GM03348 (cell line): ENCODE measurements at places on chromosomes 4 and X.

- no peak for DNase-seq
These were observed 466 bp downstream of the DLG3 start for GRCh38 chrX:70444946-70445656.

- no peak for DNase-seq
These were observed 15.1 kb upstream of the TAB3 start for GRCh38 chrX:30904186-30904585.

- peak; percentile 60 for DNase-seq
These were observed 471 bp upstream of the PLAC8 start for GRCh38 chr4:83115000-83115399.

DNA sequence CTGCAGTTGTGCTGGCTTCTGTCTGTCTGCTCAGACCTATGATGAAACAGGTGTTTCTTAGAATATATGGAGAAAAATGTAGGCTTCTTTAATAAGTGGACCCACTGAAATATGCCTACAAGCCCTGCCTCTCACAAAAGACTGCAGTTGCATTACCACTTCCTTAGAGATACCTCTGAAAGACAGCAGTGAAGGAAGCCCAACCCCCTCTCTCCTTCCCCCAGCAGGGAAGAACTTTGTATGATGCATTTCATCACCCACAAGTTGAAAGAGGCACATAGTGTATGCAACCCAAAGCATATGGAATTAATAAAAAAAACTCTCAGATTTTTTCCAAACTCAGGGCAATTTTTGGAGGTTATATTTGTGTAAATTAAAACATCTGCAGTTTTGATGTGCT, 916.7 kb downstream of the TECRL start:
- no peak for DNase-seq

DNA sequence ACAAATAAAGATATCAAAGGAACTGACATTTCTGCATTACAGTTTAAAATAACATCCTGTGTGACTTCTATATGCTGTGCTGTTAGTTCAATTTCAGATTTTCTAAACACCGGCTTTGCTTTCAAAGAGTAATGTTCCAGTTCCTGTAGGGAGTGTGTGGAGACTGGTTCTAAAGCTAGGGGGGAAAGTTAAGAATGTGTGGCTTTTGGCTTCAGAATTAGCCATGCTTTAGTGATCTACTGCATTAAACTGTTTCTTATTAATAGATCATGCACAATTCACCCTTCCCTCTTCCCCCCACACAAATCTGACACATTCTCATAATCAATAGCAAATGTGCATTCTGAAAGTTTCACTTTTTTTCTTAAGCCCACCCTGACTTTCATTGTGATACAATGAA, 32.0 kb upstream of the DKK2 start:
- DNase-seq, result no peak

DNA sequence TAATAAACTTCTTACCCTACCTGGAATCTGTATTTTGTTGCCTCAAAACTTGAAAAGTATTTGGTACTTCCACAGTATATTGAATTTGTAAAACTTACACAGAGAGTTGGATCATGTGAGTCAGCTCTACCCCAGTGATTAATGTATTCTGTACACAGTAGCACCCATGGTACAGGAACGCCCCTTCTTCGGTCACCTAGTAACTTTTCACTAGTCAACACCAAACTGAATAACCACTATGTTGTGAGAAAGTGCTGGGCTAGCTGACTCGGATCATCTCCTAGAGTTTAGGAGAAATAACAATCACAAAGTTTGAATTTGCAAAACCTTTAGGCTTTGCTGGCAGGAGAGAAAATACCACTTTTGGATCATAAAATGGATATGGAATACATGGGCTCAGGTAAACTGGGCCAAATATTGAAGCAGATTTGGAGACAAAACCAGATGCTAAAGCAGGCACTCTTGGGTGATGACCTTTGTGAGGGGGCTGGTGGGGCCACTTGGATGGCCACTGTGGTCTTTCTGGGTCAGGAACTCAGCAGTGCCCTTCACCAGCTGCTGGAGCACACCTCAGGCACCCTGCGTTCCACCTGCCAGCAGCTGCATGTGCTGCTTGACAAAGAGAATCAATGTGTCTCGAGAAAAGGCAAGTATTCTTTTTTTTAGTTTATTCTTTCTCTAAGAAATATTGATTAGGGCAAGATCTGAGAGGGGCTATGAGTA, at the start of gene DTHD1:
Gene DTHD1 (plus strand): TSS at position 233 of the 723 bp plus-strand sequence. CDS start 143 bp downstream, at position 376.
- DNase-seq, result no peak

DNA sequence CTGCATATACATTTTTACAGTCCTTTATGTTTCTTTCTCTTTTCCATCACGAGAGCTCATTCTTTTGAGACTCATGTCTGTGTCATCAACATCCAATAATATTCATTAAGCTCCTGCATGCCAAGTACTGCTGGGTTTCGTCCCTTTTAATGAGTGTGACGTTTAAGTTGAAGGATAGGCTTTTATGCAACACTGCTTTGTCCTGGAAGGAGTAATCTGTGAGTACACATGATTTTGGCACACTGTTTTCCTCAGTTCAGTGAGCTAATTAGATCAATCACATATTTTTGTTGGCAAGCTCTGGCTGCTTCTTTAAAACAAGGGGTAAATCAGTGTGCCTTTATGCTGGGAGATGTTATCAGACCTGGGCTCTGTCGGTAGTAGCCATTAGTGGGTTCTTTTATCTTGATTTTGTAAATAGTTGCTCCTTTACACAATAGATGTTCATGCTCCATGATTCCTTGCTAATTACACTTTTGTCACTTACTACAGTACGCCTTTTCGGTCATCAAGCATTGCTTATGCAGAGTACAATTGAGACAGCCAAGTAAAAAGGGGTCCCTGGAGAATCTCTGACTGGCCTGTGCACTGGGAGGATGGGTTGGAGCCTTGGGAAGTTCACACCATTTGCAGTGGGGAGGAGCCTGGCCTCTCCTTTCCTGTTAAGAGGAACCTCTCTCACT, 132.6 kb downstream of the FHIP1A start:
- DNase-seq, result peak; percentile 22

- DNase-seq, result no peak
These were observed 186.8 kb downstream of the NWD2 start for GRCh38 chr4:37431417-37431743.

- no peak for DNase-seq
These were observed 173.5 kb upstream of the C1QTNF7 start for GRCh38 chr4:15254236-15254880.

DNA sequence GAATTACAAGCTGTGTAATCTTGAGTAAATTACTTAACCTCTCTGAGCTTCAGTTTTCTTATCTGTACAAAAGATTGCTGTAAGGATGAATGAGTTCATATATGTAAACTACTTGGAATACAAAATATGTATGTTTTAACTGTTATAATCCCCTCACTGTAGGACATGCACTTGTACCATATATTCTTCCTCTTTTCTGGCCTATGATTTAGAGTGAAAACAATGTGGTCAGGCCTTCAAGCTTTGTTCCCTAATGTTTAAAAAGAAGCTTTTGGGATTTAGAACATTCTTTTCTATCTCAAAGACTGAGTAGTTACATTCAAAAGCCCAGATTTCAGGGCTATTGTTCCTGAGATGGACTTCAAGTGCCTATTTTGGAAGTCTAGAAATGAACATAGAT, 26.7 kb upstream of the GPRIN3 start:
- DNase-seq, result no peak

DNA sequence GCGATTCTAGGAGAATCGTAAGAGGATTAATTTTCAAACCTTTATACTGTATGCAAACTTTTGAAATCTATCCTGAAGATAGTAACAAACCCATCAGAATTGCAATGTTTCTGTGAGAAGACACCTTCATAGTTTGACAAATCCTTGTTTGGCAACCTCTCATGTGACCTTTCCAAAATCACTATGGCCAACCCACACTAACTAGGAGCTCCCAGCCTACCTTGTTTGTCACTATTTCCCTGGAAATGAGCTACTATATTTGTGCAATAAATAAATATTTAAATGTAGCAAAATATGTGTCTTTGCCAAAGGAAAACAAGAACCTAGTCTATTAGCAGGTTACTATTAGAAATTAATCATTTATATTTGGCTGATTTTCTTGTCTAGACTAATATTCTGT, 173.7 kb downstream of the PPP1R2C start:
- no peak for DNase-seq

DNA sequence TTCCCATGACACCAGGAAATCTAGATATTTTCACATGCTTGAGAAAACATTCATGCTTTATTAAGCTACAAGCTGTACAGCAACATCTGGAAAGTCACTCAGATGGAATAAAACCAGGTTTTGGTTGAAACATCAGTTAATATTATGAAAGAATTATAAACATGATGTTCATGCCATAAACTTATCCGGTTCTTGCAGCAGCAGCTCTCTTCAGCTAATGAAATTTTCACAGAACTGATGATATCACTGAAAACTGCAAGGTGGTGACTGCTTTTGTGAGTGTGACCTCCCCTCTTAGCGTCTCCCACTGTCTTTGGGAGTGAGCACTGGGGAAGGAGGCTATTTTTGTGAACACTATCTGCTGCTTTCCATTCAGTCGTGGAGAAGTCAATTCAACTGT, 56.9 kb downstream of the ARHGAP10 start:
- peak; percentile 32 for DNase-seq

- DNase-seq, result peak; percentile 59
These were observed 64.1 kb upstream of the SCOC start for GRCh38 chr4:140309124-140309870.

GRCh38 chr4:37040816-37041215, 203.7 kb upstream of the NWD2 start:
- DNase-seq, result no peak

- DNase-seq, result no peak
These were observed 15.6 kb downstream of the TET2 start for GRCh38 chr4:105162123-105162796.

DNA sequence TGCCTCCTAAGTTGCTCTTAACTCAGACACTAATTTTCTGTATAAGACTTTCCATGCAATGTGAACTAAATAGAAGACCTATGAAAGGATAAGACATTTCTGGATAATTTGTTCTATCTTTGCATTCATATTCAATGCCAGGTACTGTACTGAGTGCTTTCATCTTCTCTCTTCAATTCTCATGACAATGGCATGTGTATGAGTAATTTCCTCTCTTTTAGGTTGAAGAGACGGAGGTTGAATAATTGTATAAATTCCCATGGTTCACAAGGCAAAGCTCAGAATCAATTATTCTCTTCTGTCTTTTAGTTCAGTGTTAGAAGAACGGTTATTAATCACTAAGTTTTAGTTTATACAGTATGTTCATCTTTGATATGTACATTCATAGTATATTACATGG, 29.3 kb upstream of the CFAP299 start:
- DNase-seq, result no peak

DNA sequence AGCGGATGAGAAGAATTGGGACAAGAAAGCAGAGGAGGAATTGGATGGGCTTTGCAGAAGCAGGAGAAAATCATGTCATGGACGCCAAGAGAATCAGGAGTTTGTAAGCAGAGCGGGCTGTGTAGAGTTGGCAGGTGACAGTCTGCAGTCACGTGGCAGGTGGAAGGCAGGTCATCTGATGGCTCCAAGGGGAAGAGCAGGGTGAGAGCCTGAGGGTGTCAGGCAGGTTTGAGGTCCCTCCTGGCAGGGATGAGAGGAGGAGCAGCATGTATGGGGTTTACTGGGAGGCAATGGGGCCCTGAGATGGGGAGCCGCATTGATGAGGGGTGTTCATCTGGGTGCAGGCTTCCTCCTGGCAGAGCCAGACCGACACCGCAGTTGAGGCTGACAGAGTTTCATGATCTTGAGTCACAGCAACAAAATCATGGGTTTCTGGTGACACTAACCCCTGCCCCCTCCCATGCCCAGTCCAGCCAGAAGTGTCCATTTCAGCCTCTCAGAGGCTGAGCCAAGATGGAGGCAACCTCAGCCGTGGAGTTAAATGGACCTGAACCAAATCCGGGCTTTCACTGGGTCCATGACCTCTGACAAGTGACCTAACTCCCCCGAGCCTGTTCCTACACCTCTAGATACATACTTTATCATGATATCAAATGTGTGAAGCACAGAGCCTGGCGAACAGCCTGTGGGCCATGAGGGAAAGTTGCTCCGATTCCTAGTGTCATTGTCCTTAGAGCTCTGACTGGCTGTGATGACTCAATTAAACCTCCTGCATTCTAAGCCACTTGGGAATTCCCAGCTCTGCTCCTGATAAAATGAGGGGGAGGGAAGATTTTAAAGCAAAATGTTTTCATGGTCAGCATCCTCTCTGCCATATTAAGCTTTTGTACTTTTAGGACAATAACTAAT, 36.1 kb downstream of the EVC start:
- peak; percentile 41 for DNase-seq
